ENCODE measurements at places on chromosomes 3 and 15.

GRCh38 chr15:79943820-79944219 lies 27.2 kb downstream of the BCL2A1 start:
- H3K4me1 ChIP-seq: no peaks in the 10 kb centered on the region
- no peaks in the 10 kb centered on the region for H3K36me3 ChIP-seq
- DNase-seq: no peak
- H3K4me3 ChIP-seq: no peak overlapping the region

DNA sequence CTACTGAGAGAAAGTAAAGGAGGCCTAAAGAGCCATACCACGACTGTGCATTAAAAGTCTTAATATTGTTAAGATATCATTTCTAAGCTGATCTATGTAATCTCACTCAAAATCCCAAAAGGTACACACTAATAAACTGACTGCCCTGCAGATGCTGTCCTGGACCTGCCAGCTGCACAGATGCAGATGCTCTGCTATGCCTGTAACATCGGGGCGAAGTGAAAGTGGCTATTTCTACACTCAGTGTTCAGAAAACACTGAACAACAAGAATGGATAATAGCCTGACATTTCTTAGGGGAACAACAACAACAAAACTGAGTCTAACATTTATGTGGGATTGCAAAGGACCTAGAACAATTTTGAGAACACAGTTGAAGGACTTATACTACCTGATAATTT lies 31.9 kb downstream of the RAD18 start:
- H3K36me3 ChIP-seq: no peaks in the 10 kb centered on the region
- H3K4me1 ChIP-seq: no peaks in the 10 kb centered on the region
- H3K27ac ChIP-seq: no peak overlapping the region

DNA sequence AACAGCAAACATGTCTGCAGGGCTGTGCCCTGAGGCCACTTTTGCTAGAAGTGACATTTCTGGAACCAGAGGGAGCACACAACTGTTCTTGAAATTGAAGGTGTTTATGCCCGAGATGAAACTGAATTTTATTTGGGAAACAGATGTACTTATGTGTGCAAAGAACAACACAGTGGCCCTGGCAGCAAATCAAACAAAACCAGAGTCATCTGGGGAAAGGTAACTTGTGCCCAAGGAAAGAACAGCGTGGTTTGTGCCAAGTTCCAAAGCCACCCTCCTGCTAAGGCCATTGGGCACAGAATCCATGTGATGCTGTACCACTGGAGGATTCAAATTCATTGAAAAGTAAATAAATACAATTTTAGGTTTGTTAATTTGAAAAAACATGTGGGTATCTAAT lies 31.2 kb upstream of the RARRES1 start:
- H3K36me3 ChIP-seq: no peaks in the 10 kb centered on the region
- H3K4me3 ChIP-seq: no peak overlapping the region
- no peak for DNase-seq
- H3K4me1 ChIP-seq: peaks cover 1% of the 10 kb centered on the region

DNA sequence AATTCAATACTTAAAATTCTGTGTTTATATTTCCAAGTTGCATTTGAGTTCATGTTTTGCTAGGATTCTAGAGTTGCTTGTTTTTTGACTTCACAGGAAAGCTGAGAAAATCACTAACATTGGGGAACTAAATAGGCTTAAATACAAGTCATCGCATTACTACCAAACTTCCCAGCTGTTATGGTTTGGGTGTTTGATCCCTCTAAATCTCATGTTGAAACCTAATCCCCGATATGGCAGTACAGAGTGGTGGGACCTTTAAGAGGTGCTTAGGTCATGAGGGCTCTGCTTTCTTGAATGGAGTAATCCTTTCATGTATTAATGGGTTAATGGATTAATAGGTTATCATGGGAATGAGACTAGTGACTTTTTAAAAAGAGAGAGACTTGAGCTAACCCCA lies 77.2 kb upstream of the ARPP21 start:
- DNase-seq: no peak
- H3K27me3 ChIP-seq: no peaks in the 10 kb centered on the region
- H3K4me1 ChIP-seq: no peaks in the 10 kb centered on the region
- no peaks in the 10 kb centered on the region for H3K36me3 ChIP-seq
- H3K4me3 ChIP-seq: no peak overlapping the region

DNA sequence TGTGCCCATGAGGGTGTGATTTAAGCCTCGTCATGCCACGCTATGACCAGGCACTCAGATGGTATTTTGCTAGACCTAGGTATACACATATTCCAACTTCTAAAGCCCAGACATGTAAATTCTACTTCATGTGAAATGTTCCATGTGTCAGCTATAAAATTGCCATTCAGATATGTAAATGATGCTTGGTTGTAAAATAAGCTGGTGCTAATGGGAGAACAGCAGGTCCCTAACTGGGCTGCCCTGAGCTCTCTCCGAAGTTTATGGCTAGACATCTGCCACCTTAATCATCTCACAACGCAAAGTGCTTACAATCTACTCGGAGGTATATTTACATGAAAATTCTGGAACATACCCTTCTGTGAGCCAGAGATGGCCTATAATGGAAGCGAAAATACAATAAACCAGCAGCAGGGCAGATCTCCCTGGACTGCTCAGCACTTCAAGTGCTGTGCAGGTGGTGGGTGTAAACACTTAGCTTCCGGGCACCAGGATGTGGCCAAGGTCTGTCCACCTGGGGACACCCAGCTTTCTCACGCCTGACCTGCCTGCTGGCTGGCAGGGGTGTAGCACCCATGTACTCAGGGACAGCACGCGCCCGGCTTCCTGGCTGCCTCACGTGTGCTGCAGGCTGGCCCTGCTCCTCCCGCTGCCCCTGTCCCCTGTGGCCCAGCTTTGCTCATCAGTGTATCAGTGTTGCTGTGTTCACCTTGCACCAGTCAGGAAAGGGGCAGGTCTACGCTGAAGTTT lies 82.0 kb downstream of the CHDH start:
- H3K27me3 ChIP-seq: no peaks in the 10 kb centered on the region
- H3K36me3 ChIP-seq: no peaks in the 10 kb centered on the region
- no peak overlapping the region for H3K27ac ChIP-seq

GRCh38 chr15:92883163-92883875 lies 16.8 kb upstream of the CHD2 start:
- H3K36me3 ChIP-seq: no peaks in the 10 kb centered on the region
- peak overlapping the region; percentile 100 for H3K27ac ChIP-seq
- no peak for DNase-seq
- peaks cover 53% of the 10 kb centered on the region for H3K4me1 ChIP-seq
- H3K27me3 ChIP-seq: no peaks in the 10 kb centered on the region
- peak overlapping the region; percentile 92 for H3K4me3 ChIP-seq
